NCI-H2107 (cell line): ENCODE measurements at places on chromosomes 2 and 18.

- no peak for DNase-seq
These were observed 52.1 kb downstream of the FMNL2 start for GRCh38 chr2:152387041-152387440.

GRCh38 chr2:50004667-50005066 is 850.4 kb upstream of the FSHR start:
- no peak for DNase-seq

DNA sequence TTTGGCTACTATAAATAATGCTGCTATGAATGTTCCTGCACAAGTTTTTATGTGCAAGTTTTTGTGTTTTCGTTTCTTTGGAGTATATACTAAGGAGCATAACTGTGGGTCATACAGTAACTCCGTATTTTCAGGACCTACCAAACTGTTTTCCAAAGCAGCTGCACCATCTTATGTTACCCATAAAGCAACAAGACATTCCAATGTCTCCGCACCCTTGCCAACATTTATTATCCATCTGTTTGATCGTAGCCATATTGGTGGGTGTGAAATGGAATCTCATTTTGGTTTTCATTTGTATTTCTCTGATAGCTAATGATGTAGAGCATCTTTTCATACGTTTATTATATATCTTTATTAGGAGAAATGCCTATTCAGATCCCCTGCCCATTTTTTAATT is 13.8 kb downstream of the TMEM131 start:
- no peak for DNase-seq

DNA sequence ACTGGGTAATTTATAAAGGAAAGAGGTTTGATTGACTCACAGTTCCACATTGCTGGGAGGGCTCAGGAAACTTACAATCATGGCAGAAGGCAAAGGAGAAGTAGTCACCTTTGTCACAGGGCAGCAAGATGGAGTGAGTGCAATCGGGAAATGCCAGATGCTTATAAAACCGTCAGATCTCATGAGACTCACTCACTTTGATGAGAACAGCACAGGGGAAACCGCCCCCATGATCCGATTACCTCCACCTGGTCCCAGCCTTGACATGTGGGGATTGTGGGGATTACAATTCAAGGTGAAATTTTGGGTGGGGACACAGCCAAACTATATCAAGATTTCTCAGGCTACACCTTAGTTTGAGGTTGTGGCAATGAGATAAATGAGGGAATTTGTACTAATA is 54.9 kb downstream of the AKAIN1 start:
- no peak for DNase-seq

GRCh38 chr2:42905341-42906110 is 113.1 kb upstream of the HAAO start:
- DNase-seq, result no peak

DNA sequence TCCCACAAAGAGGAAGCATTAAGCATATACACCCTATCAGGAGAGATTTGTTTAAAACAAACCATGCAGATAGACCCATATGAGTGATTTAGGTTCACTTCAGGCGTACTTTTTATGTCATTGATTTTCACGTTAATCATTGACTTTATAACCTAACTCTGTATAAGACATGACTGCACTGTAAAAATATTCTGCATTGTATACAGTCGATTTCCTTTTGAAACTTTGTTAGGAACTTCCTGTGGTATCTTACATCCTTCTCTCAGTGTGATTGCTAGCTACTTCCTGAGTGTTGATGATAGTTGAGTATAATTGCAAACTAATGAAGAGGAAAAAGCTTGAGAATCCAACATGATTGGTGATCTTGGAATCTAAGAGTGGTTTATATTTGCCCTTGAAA is 69.4 kb downstream of the XIRP2 start:
- DNase-seq, result no peak

DNA sequence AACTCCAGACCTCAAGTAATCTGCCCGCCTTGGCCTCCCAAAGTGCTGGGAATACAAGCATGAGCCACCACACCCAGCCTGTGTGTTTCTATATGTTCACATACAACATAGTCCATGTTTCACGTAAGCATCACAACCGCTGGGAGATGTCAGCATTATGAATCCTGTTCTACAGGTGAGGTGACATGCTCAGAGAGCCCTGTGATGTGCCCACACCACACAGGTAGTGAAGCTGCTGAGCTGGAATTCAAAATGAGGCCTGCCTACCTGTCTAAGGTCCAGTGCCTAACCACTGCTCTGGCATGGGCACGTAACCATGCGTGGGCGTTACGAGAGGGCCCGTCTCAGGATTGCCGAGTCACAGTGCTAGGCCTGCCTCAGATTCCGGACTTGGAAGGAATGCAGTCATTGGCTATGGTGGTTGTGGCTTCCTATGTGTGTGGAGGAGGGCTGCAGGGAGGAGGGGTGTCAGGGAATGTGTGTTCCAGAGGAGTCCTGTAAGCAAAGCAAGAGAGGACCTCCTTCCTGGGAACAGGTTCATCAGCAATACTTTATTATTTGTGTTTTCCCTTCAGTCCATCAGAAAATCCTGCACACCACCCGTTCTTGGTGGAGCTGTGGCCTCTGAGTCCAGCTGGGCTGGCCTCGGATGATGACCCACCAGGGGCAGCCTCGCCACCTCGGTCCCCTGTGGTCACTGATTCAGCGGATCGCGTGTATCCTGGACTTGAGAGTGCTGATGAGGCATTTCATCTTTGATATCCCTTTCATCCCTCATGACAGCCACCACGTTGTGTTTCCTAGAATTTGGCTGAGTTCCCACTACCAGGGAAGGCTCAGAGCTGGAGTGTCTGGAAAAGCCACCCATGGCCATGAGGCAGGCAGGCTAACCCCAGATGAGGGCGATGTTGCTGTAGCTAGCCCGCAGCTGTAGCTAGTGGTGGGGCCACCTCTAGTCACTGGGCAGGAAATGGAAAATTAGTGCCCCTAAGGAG is 31.1 kb downstream of the HK2 start:
- DNase-seq, result no peak

DNA sequence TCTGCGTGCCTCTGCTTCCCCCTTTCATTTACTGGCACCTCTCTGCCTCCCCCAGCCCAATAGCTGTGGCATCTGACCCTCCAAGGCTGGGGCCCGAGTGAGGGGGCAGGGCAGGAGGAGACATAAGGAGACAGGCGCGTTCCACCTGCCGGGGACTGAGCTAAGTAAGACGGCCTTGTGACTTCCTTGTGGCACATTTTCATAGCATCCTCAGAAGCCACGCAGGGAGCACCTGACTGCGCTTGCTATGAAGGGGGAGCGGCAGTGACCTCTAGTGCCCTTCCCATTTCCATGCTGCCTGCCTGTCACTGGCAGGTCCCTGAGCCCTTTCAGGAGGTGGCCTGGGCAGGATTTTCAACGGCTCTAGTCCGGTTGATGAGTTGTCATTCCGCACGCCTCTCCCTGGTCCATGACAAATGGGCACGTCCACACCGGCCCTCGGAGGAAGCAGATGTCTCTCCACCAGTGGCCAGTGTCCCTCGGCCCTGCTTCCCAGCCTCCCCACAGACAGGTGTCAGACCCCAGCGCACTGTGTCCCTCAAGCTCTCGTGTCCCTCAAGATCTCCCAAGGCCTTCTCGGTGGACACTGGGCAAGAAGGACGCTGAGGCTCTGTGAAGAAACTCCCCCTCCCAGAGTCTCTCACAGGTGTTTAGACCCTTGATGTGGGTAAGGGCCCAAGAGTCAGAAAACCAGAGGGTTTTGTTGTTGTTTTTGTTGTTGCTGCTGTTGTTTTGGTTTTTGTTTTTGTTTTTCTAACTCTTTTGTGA is 42.7 kb downstream of the CYP26B1 start:
- no peak for DNase-seq

- DNase-seq, result no peak
These were observed 4.5 kb downstream of the B3GNT2 start for GRCh38 chr2:62200291-62200841.

GRCh38 chr2:130186391-130186790 is 4.3 kb downstream of the MZT2B start:
- DNase-seq, result no peak

DNA sequence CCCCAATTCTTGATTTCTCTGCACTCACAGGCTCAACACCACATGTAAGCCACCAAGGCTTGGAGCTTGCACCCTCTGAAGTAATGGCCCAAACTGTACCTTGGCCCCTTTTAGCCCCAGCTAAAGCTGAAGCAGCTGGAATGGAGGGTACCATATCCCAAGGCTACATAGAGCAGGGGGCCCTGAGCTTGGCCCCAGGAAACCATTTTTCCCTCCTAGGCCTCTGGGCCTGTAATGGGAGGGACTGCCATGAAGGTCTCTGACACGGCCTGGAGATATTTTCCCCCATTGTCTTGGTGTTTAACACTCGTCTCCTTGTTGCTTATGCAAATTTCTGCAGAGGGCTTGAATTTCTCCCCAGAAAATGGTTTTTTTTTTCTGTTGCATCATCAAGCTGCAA is 69.7 kb downstream of the SKA1 start:
- no peak for DNase-seq

GRCh38 chr18:8005870-8006569 is 438.9 kb downstream of the PTPRM start:
- DNase-seq, result no peak

GRCh38 chr2:126843081-126843480 is 55.6 kb upstream of the TEX51 start:
- DNase-seq, result no peak

DNA sequence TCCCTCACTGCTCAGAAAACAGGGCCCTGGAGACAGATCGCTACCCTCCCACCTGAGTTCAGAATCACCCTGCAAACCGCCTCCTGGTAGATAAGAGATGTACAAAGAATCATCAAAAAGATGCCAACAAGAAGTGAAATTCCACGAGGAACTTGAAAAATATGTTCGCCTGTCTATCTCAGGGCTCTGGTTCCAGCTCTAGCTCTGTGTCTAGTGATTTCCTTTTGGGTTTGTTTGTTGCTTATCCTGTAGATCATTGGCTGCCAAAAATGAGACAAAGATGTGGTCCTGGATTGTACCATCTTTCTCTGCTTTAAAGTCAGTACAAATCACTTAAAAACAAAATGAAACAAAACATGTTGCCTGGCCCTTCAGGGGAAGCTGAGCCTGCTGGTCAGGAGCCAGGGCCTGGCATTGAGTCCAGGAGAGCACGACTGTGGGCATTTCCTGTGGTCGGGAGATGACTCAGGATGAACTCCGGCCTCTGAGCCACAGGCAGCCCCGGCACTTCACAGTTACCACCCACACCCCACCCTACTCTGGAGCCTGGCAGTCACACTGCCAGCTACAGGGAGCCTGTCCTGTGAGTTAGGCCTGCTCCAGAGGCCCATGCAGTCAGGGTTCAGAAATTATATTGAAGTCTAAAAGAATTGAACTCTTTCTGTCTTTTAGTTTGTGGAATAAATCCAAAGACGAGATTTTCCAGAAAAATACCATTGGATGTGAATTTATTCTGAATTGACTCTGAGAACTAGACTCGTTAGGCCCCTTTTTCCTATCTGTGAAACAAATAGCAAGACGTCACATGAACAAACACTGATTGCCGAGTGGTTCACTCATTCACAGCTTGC is 8.0 kb upstream of the ITGB6 start:
- DNase-seq, result no peak

- no peak for DNase-seq
These were observed 89.8 kb downstream of the LDLRAD4 start for GRCh38 chr18:13308369-13308768.

DNA sequence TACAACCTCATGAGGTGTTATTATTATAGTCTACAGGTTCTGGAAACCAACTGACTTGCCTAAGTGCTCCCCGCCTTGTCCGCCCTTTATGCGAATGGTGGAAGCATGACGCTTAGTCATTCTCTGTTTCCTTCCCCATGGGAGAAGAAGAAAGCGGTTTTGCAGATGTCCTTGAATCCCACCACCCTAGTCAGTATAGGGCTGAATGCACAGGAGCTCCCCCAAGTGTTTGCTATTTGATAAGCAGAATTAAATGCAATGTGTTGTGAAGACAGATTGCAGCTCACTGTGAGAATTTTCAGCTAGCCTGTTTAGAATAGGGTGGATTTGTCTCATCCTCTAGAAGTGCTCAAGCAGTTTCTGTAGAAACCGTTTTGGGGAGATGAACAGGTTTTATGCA is 652.0 kb downstream of the DCC start:
- no peak for DNase-seq

DNA sequence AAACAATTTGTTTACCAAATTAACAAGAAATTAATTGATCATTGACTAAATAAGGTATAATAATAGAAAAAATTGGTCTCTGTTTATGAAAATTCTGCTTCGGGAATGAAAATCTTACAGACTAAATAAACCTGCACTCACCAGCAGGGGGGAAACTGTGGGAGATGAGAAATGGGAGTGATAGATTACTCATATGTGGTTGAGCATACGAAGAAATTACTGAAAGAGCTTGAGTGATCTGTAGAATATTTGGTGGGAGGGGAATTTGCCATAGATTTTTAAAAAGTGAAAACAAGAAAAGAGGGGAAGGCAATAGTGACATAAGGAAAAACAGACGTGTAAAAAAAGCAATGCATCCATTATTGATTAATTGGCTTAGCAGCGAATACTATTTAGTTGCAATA is 2.2 kb downstream of the HMSD start:
- no peak for DNase-seq

GRCh38 chr18:13603304-13604019 is 122.9 kb downstream of the FAM210A start:
- DNase-seq, result no peak

- DNase-seq, result no peak
These were observed 157.0 kb downstream of the ERBB4 start for GRCh38 chr2:212381428-212382102.

- no peak for DNase-seq
These were observed 618 bp upstream of the LYPD1 start for GRCh38 chr2:132670496-132671150.
